Activated CD4-positive, alpha-beta T cell treated with anti-CD3 and anti-CD28 coated beads, Interleukin-2, amount 50 U/mL, for 4 hours (primary cell): ENCODE measurements at places on chromosomes 11 and 22.
A peak's percentile ranks its signal among the peaks of the same experiment; 100 is the strongest.

GRCh38 chr11:128400382-128401203 lies 186.8 kb downstream of the ETS1 start:
- no peak for DNase-seq

DNA sequence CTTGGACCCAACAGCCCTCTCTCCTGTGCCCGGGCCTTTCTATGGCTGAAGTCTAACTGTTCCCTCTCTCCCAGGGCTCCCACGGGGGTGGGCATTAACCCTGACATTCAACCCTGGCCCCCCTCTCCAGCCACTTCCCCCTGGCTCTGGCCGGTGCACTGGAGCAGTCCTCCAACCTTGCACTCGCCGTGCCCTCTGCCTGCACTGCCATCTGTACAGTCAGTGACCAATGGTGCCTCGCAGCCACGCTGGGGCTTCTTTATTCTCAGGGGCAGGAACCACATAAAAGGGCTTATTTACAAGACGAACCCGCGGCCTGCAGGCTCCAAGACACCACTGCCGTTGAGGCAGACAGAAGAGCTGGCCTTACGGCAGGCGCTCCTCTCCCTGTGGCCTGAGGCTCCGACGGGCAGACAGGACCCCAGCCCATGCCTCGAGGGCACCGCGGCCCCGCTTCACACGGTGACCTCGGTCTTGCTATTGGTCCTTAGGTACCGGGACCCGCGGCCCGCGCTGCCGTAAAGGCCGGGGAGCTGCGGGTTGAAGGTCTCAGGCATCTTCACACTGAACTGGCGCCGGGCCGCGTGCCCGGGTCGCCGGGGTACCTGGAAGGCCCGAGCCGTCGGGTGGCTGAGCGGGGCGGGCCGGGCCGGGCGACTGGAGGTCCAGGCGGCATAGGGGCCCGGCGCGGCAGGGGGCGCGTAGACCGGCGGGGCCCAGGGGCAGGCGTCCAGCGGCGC lies 5.4 kb downstream of the SHISA8 start:
- no peak for DNase-seq

DNA sequence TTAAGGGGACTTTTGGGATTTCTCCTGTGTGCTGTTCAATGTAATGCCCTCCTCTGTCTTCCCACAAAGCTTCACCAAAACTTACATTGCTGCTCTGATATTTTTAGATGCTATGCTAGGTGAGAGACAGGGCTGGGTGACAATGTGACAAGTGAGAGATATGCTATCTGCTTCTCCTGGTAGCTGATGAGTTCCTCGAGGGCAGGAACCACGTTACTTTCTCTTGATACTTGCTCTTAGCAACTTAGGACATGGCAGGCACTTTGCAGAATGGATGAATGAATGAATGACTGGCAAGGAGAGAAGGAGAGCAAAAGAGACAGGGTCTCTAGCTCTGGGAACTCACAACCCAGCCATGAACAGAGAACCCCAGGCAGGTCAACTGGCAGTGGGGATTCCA lies 115.4 kb downstream of the C11orf58 start:
- no peak for DNase-seq

DNA sequence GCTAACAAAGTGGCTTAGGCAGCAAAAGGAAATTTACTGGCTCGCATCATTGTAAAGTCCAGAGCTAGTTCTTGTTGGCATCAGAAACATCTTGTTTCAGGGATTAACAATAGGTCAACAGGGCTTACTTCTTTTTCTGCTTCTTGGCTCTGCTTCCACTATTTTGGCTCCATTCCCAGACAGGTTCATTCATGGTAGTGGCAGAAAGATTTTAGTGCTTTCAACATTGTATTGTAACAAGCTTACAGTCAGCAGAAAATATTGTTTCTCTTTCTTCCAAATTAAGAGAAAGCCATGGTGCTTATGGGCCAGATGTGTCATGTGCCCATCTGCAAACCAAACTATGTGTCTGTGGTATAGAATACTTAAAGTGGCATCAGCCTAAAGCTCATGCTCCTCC lies 315.6 kb downstream of the RAB38 start:
- DNase-seq = no peak

GRCh38 chr11:1006762-1007161 lies 29.8 kb downstream of the MUC6 start:
- no peak for DNase-seq

- DNase-seq = no peak
Observed at GRCh38 chr22:29717789-29718188, 2.0 kb upstream of the CABP7 start.

DNA sequence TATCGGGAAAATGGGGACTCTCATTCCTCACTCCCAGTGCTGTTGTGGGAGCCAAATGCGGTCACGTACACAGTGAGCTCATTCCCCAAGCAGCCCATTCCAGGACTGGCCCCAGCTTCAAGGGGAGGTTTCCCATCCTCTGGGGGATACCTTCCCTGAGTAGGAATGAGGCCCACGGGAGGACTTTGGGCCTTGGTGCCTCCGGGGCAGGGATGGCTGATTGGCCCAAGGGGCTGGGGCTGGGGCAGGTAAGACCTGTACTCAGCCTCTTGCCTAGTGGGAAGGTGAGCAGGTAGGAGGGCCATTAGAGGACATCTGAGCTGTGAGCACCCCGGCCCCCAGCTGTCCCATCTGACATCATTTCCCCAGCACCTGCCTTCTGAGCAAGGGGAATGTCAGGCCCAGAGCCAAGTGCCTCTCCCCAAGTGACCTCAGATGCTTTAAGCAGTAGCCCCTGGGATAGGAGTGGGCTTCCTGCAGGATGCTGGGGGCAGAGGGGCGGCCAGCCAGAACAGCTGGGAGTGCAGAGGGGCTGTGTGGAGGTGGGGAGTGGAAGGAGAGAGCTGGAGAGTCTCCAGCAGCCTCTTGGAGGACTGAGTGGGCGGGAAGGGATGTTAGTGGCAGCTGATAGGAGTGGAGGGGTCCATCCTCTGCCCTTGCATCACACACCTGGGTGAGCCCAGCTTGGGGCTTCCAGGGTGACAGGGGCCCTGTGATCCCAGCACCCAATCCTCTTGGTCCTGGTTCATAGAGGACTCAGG lies 58.4 kb downstream of the CD82 start:
- DNase-seq = no peak

- no peak for DNase-seq
Observed at GRCh38 chr11:100727410-100727809, 40.3 kb downstream of the ARHGAP42 start.

DNA sequence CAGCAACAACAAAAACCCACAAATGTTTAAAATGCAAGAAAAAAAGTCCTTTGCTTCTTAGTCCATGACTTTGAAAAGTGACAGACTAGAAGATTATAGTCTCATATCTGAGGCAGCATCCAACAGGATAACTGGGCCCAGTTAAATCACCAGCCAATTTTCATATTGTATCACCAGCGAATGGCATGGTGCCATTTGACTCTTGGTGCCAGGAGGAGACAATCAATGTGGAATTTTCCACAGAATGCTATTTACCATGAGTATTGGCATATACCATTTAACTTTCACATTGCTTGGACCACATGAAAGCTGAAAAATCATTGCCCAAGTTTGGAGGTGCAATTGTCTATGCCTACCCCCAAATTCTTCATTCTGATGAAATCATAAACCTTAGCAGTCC lies 255.5 kb downstream of the TENM4 start:
- DNase-seq = no peak

- DNase-seq = no peak
Observed at GRCh38 chr11:125869521-125869920, 17.9 kb upstream of the HYLS1 start.

DNA sequence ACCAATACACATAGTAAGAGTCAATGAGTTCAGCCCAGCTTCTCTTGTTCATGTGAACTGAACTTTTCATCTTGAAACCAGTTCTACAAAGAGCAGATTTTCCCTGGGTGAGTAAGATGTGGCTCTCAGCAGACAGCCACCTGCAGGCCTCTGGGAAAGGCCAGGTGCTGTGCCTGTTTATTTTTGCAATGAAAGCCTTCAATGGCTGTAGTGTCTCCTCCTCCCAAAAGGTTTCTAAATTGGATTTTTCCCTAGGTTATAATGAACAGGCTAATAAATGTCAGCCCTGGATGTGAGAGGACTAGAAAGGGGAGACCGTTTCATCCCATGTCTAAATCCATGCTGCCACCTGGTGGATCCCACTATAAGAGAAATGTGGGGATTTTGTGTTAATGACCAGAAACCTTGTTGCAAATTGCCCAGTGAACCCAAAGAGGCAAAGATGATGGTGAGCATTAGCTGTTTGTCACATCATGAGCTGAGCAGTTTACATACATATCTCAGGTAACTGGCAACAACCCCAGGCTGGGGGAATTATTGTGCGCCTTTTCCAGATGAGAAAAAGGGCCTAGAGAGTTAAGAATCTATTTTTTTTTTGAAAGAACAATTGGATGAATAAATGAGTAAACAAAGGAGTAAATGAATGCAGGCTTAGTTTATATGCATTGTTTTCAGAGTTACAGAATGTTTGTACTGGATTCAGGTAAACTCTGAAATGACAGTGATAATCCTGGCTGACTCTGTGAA lies 12.7 kb downstream of the C11orf91 start:
- DNase-seq = no peak

DNA sequence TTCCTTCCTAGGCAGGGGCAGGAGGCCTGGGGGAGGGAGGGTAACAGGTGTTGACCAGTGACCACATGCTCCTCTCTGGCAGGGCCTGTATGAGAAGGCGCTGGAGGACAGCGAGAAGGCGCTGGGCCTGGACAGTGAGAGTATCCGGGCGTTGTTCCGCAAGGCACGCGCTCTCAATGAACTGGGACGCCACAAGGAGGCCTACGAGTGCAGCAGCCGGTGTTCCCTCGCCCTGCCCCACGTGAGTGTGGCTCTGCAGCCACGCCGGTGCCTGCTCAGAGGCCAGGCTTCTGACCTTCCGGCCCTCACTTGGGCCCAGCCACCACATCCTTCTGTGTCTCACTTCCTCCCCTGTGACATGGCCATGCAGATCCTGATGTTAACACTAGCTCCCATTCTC lies 25.8 kb downstream of the ZC3H7B start:
- DNase-seq = no peak

GRCh38 chr22:42960531-42961399 lies 54.2 kb downstream of the PACSIN2 start:
- no peak for DNase-seq

DNA sequence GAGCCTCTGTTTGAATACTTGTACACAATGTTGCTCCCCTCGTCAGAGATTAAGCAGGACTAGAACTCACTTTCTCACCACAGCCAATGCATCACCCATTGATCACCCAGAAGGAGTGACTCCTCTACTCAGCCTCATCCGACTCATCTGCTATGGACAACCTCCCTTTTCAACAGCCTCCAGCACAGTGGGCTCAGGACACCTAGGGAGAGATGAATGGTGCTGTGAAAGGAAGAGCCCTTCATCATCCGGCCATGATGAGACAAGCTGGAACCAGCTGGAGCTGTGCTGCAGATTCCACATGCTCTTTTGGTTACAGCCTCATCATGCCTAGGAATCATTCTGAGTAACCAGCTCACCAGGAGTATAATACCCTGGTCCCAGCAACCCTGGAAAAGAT lies 15.5 kb downstream of the C11orf91 start:
- DNase-seq = no peak

DNA sequence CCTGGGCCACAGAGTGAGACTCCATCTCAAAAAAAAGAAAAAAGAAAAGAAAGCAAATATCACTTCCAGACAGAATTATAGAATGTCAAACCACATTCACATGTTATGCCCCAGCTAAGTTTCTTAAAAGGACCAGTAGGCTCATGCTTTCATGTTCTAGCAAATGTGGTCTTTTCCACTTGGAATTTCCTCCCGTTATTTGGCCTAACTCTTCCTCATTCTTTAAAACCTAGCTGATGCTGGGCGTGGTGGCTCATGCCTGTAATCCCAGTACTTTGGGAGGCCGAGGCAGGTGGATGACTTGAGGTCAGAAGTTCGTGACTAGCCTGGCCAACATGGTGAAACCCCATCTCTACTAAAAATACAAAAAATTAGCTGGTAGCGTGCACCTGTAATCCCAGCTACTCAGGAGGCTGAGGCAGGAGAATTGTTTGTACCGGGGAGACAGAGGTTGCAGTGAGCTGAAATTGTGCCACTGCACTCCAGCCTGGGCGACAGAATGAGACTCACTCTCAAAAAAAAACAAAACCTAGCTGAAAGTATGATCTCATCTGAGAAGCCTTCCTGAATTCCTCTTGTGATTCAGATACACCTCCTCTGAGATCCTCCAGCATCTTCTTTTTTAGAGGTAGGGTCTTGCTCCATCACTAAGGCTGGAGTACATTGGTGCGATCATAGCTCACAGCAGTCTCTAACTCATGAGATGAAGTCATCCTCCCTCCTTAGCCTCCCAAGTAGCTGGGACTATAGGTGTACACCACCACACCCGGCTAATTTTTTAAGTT lies 50.4 kb downstream of the FCHSD2 start:
- no peak for DNase-seq

GRCh38 chr11:124920870-124921609 lies 2.0 kb downstream of the HEPN1 start:
- DNase-seq = peak; percentile 75

DNA sequence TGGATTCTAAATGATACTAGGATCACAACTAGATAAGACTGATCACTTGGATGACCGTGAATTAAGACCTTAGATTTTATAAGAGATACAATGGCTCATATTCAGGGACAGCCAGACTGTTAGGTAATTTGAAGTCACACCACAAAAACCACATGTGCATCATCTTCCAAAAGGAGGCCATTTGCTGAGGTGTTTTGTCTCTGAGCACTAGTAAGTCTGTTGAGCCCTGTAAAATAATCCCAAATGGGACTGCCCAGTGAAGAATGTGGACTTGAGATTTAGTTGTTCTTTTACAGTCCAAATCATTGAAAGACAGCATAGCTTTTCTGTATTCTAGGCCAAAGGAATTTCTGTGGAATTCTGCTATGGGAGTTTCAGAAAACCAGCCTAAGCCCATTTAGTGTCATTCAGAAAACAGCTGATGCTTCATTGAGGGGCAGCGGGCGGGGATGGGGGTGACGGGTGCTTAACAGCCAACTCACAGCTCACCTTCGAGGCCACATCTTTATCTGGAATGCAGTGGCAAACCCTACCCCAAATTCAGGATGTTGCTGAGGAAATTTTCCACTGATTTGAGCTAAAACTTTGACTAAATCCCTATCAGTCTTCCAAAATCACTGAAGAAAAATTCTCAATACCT lies 80.1 kb upstream of the BIRC3 start:
- no peak for DNase-seq

- no peak for DNase-seq
Observed at GRCh38 chr11:81870066-81870412, 863.6 kb downstream of the FAM181B start.

GRCh38 chr11:126751242-126751641 lies 249.3 kb downstream of the KIRREL3 start:
- no peak for DNase-seq

DNA sequence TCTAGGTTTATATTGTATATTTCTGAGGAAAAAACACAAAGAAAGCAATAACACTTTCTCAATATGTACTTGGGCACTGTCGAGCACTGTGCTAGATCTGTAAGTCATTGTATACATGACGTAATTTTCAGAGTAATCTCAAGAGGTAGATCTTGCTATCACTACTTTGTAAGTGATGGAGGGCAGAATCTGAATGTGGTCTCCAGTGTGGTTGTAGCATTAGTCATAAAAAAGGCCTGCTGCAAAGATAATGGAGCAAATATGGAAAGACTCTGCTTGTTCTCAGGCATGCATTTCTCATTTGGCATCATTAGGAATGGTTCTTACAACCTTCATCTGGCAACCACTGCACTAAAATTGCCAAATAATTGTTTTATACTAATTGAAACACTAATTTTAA lies 419.8 kb upstream of the CCDC179 start:
- no peak for DNase-seq

GRCh38 chr11:21650961-21651360 lies 541.9 kb upstream of the ANO5 start:
- no peak for DNase-seq

GRCh38 chr11:7060868-7061267 lies 27.9 kb upstream of the RBMXL2 start:
- no peak for DNase-seq
